Progenitor cell of endocrine pancreas (in vitro differentiated cells): ENCODE measurements at places on chromosomes 16 and 17.
A peak's percentile ranks its signal among the peaks of the same experiment; 100 is the strongest.

GRCh38 chr17:39196808-39197291, 619 bp downstream of the CACNB1 start:
- DNase-seq: no peak

- no peak for DNase-seq
These were observed 69.5 kb downstream of the HLF start for GRCh38 chr17:55334285-55334684.

DNA sequence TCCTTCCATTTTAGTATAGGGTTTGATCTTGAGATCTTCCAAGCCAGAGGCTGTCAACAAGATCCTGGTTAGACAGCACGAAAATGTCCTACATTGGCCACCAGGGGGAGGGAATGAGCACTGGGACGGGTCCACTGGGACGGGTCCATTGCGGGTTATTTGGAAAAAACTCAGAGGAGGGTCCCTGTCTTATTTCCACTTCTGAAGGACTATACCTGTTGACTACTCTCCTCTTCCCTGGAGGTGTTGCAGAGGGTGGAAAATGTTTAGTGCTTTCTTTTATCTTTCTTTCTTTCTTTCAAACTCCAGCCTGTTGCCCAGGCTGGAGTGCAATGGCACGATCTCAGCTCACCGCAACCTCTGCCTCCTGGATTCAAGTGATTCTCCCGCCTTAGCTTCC, 2.5 kb downstream of the TTLL6 start:
- peak; percentile 30 for DNase-seq

GRCh38 chr16:55588799-55589198, 22.3 kb downstream of the CAPNS2 start:
- no peak for DNase-seq

GRCh38 chr16:2231016-2231931, 5.0 kb upstream of the DNASE1L2 start:
- DNase-seq: no peak

GRCh38 chr17:34151102-34151501, 104.0 kb upstream of the CCL2 start:
- no peak for DNase-seq

DNA sequence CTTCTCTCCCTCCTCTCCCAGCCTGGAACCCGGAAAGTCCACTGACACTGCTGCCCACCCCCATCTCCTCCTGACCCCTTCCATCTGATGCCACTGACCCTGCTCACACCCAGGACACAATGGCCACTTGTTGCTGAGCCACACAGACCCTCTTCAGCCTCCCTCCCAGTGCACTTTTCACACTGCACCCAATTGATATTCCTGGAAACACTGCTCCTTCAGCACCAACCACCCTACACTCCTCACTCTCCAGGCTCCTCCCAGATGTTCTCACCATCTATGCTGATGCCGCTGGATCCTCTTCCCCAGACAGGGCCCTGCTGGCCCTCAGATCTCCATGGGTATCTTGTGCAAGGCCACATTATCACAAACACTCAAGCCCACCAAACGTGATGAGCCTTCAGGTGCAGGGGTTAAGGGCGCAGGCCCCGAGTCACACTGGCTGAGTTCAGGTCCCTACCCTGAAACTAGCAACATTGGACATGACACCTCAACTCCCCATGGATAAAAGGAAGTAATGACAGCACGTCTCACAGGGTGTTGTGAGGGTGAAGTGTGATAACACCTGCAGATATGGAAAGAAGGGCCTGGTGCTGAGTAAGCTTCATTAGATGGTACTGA, 238.1 kb downstream of the ZNF423 start:
- no peak for DNase-seq

GRCh38 chr17:8068736-8069586, 18.6 kb downstream of the ALOX12B start:
- DNase-seq: no peak

DNA sequence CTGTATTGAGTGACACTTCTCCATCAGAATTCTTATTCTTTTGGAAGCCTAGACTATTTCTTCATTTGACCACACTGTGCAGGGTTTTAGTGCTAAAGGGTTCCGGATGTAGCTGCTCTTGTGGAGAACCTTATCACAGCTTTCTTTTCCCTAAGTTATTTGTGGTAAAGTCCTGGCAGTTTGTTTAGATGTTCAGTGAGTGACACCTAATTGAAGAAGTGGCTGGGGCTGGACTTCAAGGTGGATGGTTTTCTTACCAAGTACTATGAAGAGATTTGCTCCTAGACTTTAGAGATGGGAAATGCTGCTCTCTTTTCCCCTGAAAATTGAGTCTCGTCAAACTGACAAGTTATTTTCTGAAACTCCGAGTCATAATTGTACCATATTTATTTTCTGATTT, 144.0 kb upstream of the TBX2 start:
- no peak for DNase-seq

- DNase-seq: no peak
These were observed 414.1 kb upstream of the SALL1 start for GRCh38 chr16:51565184-51565583.

DNA sequence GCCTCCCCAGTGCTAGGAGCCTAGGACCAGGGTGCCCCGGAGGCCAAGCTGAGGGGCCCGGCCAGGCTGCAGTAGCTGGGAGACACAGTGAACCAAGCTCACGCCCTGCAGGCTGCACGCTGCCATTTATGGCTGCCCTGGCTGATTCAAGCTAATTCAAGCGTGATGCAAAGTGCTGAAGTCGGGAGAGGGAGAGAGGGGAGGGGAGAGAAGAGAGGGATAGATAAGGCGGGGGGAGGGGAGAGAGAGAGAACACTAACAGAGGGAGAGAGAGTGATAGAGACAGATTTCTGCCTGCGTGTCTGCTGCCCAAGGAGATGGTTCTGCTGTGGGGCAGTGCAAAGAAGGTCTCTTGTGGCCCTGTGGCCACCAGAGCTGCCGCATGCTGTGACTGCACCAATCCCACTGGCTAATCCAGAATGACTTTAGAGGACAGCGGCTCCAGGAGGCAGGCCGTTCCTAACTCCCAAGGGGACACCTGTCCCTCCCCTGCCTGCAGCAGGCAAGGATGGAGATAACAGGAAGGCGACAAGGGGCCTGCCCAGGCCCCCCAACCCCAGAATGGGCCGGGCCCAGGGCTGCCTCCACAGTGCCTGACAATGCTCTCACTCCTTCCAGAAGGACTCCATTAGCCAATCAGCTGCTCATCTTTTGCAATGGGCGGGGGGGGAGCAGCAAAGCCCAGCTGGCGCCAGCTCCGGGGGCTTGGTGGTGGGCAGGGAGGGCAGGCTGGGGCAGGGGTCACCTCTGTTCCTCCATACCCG, 12.9 kb downstream of the MXRA7 start:
- DNase-seq: no peak

DNA sequence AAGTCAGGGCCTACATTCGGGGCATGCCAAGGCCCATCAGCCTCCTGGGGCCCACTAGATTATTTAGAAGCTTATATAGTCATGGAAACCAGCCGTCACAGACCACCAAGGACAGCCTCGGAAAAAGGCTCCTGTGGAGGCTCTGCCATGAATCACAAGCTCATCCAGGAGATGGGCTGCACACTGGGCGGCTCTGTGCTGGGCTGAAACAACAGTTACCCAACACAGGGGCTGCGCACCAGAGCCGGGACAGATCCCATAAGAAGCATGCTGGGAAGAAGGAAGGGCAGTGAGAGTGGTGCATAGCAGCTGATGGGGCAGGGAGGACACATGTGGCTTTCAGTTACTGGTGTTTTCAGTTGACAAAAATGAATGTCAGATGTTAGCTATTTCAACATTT, 67.7 kb upstream of the GSG1L start:
- no peak for DNase-seq

DNA sequence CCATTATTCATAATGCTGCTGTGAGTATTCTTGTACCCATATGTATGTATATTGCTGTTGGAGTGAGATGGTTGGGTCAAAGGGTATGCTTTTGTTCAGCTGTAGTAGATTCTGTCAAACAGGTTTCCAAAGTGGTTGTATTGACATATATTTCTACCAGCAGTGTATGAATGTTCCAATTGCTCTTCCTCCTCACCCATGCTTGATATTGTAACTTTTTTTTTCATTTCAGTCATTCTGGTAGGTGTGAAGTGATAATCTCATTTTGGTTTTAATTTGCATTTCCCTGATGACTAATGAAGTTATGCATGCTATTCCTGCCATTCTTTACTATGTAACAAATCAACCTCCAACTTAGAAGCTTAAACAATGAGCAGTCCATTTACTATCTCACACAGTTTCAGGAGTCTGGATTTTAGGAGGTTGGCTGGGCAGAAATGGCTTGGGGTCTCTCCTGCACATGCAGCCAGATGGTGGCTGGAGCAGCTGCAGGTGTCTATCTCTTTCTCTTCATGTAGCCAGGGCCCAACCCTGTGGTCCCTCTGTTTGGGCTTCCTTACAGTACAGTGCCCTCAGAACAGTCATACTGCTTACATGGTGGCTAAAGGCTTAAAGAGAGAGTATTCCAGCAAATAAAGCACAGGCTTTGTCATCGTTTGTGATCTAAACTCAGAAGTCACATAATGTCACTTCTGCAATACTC, 21.2 kb downstream of the ERAL1 start:
- no peak for DNase-seq

DNA sequence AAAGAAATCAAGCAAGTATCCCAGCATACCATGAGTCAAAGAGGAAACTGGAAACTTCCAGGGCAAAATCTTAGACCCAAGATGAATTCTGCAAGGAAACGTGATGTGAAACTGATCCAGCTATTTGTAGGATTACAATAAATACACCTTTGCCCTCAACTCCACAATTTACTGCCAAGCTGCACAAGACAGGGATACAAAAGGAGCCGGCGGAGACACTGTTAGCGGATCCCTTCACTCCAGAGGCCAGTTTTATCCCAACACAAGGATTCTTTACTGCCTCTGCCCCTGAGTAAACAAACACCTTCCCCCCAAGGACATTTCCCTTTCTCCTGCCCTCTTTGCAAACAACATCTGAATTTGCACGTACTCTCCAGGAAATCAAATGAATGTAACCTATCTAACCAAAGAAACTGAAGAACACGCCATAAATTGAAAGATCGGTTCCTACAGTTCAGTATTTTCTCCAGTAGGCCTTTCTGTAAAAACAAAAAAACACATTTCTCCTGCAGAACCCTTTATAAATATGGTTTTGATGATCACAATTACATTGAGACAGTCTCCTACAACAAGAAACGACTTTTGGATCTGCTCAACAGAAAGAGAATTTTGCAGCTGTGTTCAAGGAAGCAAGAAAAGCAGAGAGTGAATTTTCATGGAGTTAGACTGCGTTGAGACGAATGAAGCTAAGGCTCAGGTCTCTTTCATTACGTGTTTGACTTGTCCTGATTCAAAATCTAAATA, 1.4 kb upstream of the CBX2 start:
- DNase-seq: no peak

DNA sequence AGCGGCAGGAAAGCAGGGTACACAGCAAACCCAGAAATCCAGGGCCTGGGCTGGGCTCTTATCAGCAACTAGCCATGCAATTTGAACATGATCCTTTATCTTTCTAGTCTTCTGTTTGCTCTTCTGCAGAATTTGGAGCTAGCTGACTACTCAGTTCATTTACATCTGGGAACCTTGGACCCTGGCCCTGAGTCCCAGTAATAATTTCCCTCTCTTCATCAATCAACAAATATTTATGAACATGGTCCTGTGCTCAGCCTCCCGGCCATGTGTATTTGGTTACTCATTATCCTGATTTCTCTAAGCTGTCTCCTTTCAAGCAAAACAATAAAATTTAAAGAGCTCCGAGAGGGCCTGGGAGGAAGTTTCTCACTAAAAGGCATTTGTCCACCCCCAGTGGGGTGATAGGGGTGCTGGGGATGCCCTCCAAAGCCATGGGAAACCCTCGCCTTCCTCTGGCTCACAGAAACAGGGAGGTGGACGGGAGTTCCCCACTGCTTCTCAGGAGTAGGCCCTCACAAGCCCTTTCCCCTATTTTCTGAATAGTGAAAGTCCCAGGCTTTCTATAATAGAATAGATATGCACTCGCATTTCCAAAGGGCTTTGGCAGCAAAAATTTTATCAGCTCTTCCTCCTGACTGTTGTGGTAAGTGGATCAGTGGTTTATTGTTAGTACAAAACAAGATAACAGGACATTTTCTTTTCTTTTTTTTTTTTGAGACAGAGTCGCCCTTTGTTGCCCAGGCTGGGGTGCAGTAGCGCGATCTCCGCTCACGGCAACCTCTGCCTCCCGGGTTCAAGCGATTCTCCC, 6.9 kb upstream of the WDR59 start:
- no peak for DNase-seq

GRCh38 chr16:89274561-89275283, 57.2 kb downstream of the ZNF778 start:
- DNase-seq: no peak

DNA sequence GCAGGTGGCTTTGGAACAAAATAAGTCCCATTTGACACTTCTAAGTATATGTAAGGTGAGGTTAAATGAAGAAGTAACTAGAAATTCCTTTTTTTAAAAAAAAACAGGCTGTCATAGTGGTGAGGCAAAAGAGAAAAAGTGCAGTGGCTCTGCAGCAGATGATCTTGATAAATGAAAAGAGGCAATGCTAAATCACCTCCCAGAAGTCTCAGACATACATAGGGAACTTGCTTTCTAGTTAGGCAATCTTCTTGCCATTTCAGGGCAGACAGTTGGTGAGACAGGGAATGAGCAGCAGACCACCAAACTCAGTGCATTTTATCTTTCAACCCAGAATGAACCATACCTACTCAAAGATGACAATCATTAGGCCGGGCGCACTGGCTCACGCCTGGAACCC, 90.8 kb downstream of the MYO1D start:
- no peak for DNase-seq

DNA sequence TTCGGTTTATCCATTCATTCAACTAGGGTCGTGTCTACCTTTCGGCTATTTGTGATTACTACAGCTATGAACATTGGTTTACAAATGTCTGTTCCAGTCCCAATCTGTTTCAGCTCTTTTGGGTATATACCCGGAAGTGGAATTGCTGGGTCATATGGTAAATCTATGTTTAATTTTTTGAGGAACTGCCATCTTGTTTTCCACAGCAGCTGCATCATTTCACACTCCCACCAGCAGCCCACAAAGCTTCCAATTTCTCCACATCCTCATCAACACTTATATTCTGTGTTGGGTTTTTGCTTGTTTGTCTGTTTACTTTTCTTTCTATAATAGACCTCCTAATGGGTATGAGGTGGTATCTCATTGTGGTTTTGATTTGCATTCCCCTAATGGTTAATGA, 48.7 kb upstream of the GINS3 start:
- no peak for DNase-seq

- DNase-seq: no peak
These were observed 172.8 kb downstream of the IRF8 start for GRCh38 chr16:86071611-86072240.

DNA sequence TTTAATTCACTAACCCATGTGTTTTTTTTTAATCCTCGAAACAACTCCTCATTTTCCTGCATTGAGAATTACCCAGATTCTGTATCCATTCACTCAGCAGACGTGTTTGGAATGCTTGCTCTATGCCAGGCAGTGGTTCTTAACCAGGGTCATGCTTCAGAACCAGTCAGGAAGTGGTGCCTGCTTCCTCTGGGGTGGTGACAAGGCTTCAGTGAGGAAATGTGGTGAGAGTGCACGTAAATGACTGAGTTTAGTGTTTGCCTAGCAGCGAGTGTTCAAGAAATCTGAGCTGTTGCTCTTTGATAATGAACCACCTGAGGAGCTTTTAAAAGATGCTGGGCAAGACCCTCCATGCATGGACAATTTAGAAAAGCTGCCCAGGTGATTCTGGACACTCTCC, 9.9 kb downstream of the ZFP90 start:
- no peak for DNase-seq
